Stimulated activated CD4-positive, alpha-beta T cell treated with anti-CD3 and anti-CD28 coated beads, Interleukin-2, amount 100 ng/mL, for 24 hours (primary cell): ENCODE measurements at places on chromosomes 1 and 21.

DNA sequence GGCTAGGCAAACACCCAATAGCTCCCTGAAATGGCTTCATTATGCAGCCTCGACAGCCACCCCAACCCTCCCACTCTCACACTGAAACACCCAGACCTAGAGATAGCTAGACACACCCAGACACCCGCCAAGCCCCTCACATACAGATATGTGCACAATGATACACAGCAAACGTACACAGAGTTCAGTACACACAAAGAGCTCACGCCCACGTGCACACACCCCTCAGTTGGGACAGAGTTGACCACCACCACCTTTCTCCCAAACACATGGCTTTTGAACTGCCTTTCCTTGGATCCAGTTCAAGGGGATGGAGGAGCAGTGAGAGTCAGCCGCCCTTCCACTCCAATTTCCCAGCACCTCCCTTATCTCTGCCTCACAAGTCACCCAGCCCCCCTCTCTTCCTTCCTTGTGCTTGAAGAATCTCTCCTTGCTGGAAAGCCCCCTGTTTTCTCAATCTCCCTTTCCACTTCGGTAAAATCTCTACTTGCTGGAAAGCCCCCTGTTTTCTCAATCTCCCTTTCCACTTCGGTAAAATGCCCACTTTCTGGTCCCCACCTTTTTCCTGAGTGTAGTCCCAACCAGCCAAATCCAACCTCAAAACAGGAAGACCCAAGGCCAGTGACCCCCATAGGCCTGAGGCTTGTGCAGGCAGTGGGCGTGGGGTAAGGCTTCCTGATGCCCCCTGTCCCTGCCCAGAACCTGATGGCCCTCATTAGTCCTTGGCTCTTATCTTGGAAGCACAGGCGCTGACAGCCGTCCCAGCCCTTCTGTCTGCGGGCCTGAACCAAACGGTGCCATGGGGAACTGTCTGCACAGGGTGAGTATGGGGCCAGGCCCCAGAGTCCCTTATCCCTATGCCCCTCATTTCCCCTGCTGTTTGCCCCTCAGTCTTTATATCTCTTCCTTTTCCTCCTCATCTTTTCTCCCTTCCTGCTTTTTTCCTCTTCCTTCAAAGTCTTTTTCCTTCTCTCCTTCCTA is at the start of gene ACKR1:
Gene ACKR1, plus strand, starts transcription at position 715 of the 981 bp plus-strand sequence. Its CDS starts 85 bp downstream, at position 800.
- no peak for DNase-seq

DNA sequence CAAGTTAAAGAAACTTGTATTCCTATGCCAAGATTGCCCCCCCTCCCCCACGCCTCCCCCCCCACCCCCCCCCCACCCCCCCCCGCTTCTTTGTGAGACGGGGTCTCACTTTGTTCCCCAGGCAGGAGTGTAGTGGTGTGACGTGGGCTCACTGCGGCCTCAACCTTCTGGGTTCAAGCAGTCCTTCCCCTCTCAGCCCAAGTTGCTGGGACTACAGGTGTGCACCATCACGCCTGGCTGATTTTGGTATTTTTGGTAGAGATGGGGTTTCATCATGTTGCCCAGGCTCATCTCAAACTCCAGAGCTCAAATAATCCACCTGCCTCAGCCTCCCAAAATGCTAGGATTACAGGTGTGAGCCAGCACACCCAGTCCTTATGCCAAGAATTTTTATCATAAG is 136.6 kb downstream of the POU2F1 start:
- no peak for DNase-seq

- DNase-seq: no peak
These were observed 220.5 kb upstream of the SGIP1 start for GRCh38 chr1:66313429-66313828.

DNA sequence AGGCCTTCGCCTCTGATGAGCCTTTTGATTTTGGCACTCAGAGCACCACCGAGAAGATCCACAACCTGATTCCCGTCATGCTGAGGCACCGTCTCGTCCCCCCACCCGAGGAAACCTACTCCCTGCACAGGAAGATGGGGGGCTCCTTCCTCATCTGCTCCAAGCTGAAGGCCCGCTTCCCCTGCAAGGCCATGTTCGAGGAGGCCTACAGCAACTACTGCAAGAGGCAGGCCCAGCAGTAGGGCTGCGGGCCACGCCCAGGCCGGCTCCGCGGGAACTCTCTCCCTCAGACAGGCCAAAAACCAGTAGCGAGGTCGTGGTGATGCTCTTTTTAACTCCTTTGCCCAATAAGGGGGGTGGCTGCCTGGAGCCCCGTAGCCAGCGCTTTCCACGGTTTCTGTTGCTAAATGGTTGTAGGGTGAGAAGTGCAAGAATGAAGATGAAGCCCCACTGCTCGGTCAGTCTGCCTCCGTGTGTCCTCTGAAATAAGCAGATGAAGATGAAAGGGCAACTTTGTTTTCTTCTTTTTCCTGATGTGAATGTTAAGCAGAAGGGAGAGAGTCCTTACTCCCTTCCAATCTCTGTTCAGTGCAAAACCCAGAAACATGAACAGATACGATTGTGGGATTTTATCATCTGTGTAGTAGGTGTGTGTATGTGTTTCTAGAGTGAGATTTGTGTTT is 46.5 kb downstream of the COQ8A start:
- DNase-seq: no peak

GRCh38 chr1:226772446-226773139 is 33.5 kb upstream of the ITPKB start:
- DNase-seq: no peak

- no peak for DNase-seq
These were observed 46.1 kb downstream of the ITSN1 start for GRCh38 chr21:33688353-33688752.

GRCh38 chr1:210440081-210440480 is 111.4 kb downstream of the HHAT start:
- no peak for DNase-seq

- no peak for DNase-seq
These were observed 22.8 kb upstream of the RGS1 start for GRCh38 chr1:192552760-192553191.

DNA sequence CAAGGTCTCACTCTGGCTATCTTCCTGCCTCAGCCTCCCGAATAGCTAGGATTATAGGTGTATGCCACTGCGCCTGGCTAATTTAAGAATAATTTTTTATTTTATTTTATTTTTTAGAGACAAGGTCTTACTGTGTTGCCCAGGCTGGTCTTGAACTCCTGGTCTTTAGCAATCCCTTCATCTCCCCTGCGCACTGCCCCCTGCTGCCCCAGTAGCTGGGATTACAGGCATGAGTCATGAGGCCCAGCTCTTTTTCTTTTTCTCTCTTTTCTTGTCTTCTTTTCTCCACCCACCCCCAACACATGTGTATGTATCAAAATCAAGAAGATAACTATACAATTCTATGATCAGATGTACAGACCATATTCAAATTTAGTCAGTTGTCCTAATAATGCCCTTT is 87.2 kb downstream of the PEX14 start:
- no peak for DNase-seq

- no peak for DNase-seq
These were observed 67.5 kb upstream of the PRDX6 start for GRCh38 chr1:173409613-173410012.

DNA sequence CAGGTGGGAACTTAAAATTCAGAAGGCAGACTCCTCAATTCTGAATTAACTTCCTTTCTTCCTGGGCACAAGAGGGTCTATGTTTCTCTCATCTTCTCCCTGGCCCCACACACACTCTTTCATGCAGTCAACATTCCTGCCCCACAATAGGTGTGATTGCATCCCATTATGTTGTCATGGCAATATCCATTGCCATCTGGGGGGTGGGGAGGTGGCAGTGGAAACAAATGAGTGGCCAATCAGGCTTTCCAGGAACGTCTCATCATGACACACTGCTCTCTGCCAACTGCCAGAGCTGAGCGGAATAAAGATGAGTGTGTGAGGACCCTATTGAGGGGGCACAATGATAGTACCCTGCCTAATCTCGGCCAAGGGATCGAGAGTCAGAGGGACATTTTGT is 80.4 kb downstream of the KCND3 start:
- no peak for DNase-seq

- DNase-seq: no peak
These were observed 56.6 kb downstream of the MAB21L3 start for GRCh38 chr1:116167625-116168276.

- DNase-seq: no peak
These were observed 14.1 kb downstream of the TMEM53 start for GRCh38 chr1:44660176-44660575.

DNA sequence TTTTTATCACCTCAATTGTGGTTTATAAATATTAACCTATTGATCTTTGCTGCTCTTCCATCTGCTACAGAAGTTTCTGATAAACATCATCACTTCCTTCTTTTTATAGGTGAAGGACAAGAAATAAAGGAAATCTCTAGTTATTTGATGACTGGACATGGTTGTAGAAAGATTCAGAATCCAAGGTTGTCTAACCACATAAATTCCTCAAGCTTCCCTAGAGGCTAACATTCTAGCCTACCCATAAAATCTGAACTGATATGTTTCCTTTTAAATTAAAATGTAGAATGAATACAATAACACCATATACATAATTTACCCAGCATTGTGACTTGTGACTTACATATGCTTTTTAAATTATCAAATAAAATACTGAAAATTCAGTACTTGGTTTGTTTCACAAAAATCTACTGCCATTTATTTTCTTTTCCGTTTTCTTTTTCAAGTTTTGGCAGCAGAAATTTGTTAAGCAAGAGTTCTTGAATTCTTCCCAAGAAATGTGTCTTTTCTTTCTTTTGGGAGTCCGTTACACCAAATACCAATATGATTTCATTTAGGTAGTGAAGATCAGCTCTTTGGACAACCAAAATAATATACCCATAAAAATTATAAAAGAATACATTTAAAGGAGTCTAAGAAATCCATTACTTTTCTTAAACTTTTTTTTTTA is 513.2 kb upstream of the ADGRL2 start:
- DNase-seq: no peak

DNA sequence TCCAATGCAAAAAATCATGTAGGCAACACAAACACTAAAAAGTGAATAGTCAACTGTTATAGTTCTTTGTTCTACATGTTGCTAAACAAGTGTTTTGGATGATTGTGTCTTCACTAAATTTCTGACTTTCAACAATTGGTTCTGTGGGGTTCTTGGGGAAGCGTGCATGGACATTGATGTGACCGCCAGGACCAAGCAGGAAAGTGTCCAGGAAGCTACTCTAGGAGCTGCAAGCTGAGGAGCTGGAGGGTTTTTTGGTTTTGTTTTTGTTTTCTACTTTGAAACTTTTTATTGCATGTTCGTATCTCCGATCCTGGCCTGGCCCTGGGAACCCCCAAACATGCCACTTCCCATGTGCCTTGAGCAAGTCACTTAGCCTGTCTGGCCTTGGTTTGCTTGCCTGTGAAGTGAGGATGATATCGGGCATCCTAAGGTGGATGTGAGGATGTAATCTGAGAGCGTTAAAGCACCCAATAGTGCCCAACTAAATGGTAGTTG is 8.0 kb downstream of the TMPRSS3 start:
- no peak for DNase-seq

- no peak for DNase-seq
These were observed 224.8 kb upstream of the KCNK2 start for GRCh38 chr1:214857716-214858115.

DNA sequence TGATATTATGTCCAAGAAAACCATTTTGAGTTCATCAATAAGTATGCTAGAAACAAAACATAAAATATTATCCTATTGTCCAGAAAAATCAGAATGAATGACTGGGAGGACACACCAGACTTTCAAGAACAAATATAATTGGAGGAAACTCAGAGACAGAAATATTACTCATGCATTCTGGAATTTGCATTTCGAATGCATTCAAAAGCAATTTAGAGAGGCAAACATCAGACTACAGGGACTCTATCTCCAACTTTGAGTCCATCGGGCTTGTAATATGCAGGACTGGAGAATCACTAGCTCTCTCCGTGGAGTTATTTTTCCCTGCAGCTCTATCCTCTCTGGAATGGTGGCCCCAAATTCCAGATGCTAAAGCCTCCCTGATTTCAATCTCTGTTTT is 161.8 kb downstream of the CDC42BPA start:
- no peak for DNase-seq

DNA sequence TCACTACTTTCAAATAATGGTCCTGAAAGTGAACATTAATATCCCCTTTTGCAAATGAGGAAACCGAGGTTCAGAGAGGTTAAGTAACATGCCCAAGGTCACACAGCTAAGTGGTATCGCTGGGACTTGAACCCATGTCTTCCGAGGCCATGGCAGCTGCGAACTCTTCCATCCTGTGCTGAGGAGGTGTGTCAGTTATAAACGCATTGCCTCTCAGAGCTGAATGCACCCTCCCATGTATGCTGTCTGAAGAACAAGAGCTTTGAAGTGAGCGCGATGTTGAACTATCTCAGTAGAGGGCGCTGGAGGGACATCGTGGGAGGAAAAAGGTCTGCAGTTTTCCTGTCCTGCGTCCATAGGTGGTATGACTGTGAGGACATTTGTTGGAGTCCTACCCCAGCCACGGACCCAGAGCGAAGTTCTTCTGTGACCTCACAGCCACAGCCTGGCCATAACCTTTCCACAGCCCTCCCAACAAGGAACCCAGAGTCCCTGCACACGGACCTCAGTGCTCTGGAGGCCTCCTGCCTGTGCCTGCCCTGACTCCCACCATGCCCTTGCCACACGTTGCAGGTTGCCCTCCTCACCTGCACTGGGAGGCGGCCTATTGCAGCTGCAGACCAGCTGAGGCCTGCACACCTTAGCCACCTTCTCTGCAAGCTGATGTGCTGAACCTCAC is 7.5 kb downstream of the MYOC start:
- peak; percentile 71 for DNase-seq
